NCI-H1105 (cell line): ENCODE measurements at places on chromosomes 12 and 14.

DNA sequence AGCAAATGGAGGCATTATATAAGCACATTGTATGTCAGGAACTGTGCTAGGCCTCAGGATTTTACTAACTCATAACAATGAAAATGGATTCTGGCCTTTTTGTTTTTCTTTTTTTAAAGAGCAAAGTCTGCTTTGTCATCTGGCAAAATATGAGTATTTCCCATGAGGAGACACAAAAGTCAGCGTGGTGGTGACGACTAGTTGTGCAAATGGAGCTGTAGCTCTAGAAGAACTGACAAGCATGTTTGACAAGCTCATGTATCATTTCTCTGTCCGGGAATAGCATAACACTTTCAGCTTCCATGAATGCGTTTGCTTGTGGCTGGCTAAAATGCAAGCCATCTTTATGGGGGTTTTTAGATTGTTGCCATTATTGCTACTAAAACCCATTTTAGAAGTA lies 127.8 kb downstream of the HELB start:
- no peak for DNase-seq

DNA sequence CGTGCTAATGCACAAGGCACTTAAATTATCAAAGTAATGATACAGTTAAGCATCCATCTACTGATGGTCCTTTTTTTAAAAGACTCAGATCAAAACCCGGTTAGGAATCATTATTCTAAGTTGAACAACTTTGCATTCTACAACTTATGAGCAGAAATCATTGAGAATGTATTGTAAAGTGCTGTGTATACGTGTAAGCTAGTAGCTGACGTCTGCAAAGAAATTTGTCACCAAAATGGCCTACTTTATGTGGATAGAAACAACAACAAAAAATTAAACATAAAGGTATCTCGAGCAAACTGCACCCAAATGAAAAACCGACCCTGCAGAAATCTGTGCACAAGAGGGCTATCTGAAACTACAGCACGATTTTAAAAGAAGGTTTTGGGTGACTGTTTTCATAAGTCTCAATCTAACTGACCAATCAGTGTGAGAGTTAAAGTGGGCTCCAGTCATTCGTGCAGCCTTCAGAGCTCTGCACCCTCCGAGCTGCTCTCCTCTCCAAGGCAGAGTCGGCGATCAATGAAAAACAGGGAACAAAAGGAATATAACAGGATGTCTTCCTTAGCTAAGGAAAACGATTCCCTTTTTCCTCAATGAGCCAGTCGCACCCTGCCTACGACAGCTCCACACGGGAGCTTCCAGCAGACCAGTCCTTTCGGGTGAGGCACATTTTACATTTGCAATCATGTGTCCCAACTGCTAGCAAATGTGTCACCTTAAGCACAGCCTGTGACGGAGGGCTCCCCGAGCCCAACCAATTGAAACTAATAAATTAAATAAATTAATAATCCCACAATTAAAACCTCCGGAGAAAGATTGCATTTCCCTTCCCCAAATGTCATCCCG lies 200.7 kb upstream of the FOXN3 start:
- DNase-seq, result no peak

GRCh38 chr12:130819681-130820080 lies 19.4 kb downstream of the STX2 start:
- no peak for DNase-seq

DNA sequence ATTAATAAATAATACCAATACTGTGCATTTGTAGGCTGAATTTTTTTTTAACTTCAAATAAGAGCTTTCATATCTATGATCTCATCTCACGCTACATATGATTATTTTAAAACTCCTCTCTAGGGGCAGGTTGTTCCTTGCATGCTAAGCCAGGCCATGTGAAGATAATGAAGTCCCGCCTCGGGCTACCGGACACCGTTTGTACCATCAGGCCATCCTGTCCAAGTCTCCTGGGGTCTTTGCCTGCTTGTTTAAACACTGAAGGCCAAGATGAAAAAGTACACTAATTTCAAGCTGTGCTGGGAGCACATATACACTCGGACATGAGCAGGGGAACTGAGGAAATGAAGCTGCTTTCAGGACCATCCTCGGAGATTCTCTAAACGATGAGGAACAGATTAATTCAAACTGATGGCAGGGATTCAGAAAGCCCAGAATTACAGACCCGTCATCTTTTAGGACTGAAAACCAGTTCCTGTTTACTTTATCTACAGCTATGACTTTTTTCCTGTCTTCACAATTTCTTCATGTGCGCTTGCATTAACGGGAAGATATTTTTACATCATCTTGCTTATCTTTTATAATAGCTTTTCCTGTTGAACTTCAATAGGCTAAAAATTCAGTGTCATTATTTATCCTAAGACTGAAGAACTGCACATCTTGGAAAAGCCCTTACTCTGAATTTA lies 6.3 kb upstream of the ABHD12B start:
- DNase-seq, result no peak

GRCh38 chr12:95184121-95184520 lies 33.1 kb downstream of the FGD6 start:
- no peak for DNase-seq

- no peak for DNase-seq
Measured at GRCh38 chr14:22549324-22549962, 39.6 kb downstream of the DAD1 start.

- DNase-seq, result no peak
Measured at GRCh38 chr12:15443050-15443449, 120.7 kb downstream of the PTPRO start.

- no peak for DNase-seq
Measured at GRCh38 chr12:121128908-121129810, 3.5 kb upstream of the P2RX7 start.

DNA sequence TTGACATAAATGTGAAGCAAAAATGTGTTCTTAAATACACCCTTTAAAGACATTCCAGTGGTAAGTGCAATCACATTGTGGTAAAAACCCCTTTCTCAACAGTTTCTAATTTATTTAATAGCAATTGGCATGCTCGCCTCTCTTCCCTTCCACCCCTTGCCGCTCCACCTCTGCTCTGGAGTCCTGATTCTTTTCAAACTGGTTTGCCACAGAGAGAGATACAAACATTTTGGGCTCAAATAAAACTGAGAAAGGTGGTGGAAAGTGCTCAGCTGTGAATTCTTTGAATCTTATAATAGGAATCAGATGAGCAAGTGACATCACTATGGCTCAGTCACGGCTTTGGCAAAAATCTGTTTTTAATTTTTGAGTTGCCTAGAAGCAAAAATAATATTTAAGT lies 993.9 kb downstream of the GALC start:
- no peak for DNase-seq

- DNase-seq, result no peak
Measured at GRCh38 chr12:53324113-53324778, 2.8 kb upstream of the AAAS start.
